NCI-H2081 (cell line): ENCODE measurements at places on chromosomes 16 and 17.

- peak; percentile 55 for DNase-seq
Observed at GRCh38 chr17:79778504-79779083, 646 bp downstream of the CBX2 start.

DNA sequence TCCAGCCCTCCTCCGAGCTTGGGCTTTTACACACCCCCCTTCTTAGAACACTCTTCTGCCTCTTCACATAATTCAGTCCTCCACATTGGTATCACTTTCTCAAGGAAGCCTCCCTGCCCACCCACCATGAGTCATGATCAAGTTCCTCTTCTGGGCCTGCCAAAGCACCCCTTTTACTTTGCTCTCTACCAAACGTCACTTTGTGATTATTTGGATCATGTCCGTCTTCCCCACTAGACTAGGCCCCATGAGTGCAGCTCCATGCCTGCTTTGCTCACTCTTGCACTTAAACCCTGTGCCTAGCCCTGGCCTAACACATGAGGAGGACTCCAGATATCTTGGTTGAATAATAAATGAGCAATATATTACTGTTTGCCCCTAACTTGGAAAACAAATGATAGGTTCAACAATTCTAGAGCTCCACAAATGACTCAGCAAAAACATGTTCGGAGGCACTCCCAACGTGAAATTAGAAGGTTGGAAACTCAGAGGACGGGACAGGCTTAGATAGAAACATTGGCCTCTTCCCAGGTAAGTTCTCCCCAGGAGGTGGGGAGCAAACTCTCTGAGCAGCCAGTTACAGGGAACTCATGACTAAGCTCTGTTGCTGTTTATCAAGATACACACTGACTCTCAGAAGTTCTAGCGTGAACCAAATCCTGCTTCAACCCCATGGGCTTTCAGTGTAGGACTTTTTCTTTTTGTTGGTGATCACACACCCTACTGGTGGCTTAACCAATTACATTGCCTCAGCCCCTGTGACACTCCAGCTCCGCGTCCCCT, 28.3 kb downstream of the G6PC1 start:
- DNase-seq: peak; percentile 60

DNA sequence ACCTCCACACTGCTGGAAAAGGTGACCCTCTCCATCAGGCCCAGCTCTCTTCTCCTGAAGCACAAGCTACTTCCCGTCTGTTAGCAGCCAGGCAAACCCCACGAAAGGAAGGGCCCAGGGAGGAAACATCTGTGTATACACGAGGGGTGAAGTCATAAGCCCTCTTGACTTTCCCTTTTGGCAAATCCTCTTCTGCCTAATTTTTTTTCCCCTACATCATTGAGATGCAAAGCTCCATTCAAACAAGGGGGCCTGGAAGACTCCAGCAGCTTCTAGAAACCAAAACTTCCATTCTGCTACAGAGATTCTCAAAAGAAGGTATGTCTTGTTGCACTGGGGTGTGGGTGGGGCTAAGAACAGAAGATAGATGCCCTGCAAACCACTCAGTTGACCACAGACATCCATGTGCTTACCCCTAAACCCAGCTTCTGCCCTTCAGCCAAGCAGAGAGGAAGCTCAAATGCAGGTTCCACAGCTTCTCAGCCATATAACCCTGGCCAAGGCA, 145.6 kb upstream of the RCVRN start:
- DNase-seq: no peak

DNA sequence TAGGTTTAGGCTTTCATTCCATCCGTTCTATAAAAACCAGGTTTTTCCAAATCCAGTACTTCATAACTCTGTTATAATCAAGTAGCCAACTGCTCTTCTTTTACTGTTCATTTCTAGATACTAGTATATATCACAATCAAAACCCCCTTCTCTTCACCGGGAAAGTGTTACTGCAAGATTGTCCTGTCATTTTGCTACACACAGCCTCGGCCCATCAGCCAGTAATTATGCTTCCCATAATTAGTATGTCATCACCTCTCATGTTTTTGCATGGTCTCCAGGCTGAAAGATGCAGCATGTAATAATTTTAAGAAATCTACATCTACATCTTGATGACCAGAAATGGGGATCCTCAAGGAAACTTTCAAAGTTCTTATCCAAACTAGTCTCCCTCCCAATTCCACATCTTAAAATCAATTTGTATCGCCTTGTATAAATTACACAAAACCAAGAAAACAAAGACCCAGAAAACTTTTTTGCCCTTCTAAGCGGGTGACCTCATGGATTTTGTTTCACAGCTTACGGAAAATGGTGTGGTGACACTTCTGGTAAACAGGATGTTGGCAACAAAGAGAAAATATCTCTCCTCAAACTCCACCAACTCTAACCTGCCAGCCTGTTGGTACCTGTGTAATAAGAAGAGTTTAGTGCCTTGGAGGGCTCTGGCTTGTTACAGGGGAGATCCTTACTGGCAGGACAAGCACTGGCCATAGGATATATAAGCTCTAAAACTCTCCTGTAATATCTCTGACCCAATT, 9.3 kb downstream of the TACO1 start:
- no peak for DNase-seq
